ENCODE measurements at places on chromosomes 13 and 19. TPM values are rescaled to one million over a fixed set of nuclear protein-coding genes. Genes with fewer than 3 reads are reported as not detected.

GRCh38 chr13:24747248-24748060 lies 16.5 kb upstream of the RNF17 start:
- DNase-seq = peak; percentile 10
- no peak overlapping the region for H3K27ac ChIP-seq
- peaks cover 15% of the 10 kb centered on the region for H3K4me1 ChIP-seq
- H3K27me3 ChIP-seq = peaks cover 55% of the 10 kb centered on the region
- no peaks in the 10 kb centered on the region for H3K36me3 ChIP-seq

- no peak for DNase-seq
- H3K4me1 ChIP-seq = no peaks in the 10 kb centered on the region
- H3K27me3 ChIP-seq = no peaks in the 10 kb centered on the region
- H3K36me3 ChIP-seq = no peaks in the 10 kb centered on the region
- H3K4me3 ChIP-seq = no peak overlapping the region
- no peak overlapping the region for H3K27ac ChIP-seq
Measured at GRCh38 chr13:36450534-36450933, 18.2 kb downstream of the CCNA1 start.

DNA sequence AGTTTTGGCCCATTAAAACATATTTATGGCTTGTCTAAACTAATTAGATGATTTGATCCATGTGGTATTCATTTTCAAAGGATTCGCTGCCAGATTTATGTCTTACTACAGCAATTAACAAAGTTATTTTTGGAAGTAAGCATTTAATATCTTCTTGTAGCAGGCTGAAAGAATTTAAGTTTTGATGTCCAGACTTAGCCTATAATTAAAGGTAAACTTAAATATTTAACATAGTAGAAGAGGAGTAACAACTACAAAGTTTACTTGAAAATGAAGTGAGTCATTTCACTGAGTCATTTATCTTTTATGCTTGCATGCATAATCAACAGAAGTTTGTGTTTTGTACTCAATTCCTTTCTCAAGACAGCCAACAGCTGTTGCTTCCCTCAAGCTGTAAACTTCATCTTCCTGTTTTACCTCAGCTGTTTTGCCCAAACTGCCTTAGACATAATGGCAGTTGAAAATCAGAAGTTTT lies 58.1 kb downstream of the EDNRB start:
- DNase-seq = peak; percentile 90
- no peaks in the 10 kb centered on the region for H3K4me1 ChIP-seq
- H3K36me3 ChIP-seq = no peaks in the 10 kb centered on the region
- no peak overlapping the region for H3K4me3 ChIP-seq
- no peak overlapping the region for H3K27ac ChIP-seq
- no peaks in the 10 kb centered on the region for H3K27me3 ChIP-seq

GRCh38 chr19:1651568-1652291 lies 685 bp downstream of the TCF3 start:
- DNase-seq = peak; percentile 68
- peaks cover 16% of the 10 kb centered on the region for H3K36me3 ChIP-seq
- peaks cover 13% of the 10 kb centered on the region for H3K4me1 ChIP-seq
- no peak overlapping the region for H3K27ac ChIP-seq
- no peaks in the 10 kb centered on the region for H3K27me3 ChIP-seq
- H3K4me3 ChIP-seq = peak overlapping the region; percentile 47

DNA sequence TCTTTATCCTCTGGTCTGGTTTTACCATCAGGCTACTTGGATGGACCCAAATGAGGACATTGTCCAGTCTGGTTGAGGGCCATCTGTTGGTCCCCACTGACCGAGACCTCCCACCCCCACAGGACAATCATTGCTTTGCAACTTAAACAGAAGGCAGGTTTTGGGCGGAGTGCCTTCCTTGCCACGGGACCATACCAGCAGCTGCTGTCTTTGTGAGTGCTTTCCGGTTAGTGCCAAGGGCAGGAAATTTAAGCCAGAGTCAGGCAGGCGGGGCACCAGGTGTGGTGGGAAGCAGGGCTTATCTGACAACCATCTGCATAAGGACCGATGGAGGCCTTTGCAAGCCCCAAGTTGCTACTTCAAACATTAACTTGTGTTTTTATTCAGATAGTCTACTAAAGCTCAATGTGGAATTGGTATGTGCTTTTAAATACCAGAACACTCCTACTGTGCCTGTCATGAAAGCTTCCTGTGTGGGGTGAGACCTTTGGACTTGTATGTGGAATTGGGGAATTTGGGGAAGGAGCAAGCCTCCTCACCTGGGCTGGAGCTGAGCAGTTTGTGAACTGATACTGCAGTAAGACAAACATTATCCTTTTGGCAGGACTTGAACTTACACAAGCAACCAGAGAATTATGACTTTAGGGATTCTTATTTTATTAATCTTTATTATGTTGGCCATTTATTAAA lies 39.3 kb upstream of the UBE2L5 start:
- no peak for DNase-seq
- H3K36me3 ChIP-seq = no peaks in the 10 kb centered on the region
- H3K27ac ChIP-seq = no peak overlapping the region
- no peak overlapping the region for H3K4me3 ChIP-seq

GRCh38 chr13:100108913-100109507 lies 20.1 kb downstream of the PCCA start:
- H3K36me3 ChIP-seq = peaks cover 11% of the 10 kb centered on the region
- no peak overlapping the region for H3K4me3 ChIP-seq
- no peaks in the 10 kb centered on the region for H3K27me3 ChIP-seq
- H3K27ac ChIP-seq = no peak overlapping the region
- H3K4me1 ChIP-seq = peaks cover 4% of the 10 kb centered on the region

DNA sequence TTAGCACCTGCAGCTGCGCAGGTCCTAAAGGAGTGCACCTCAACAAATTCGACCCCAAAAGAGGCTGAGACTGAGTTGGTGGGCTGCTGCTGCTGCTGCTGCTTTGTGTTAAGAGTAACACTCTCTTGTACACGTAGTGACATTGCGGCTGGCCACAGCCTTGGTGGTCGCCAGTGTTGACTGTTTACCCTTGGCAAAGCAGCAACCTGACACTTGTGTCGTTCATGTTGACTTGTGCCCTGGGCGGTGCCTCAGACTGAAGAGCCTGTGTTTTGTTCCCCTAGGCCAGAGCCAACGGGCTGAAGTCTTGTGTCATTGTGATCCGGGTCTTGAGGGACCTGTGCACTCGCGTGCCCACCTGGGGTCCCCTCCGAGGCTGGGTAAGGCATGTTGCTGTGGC lies 22.4 kb upstream of the QTRT1 start:
- peaks cover 64% of the 10 kb centered on the region for H3K36me3 ChIP-seq
- H3K4me3 ChIP-seq = no peak overlapping the region
- DNase-seq = no peak

GRCh38 chr13:60463787-60464186 lies 66.8 kb downstream of the TDRD3 start:
- H3K27ac ChIP-seq = no peak overlapping the region
- no peak overlapping the region for H3K4me3 ChIP-seq
- peaks cover 6% of the 10 kb centered on the region for H3K36me3 ChIP-seq
- H3K27me3 ChIP-seq = no peaks in the 10 kb centered on the region

- no peaks in the 10 kb centered on the region for H3K36me3 ChIP-seq
- H3K27me3 ChIP-seq = no peaks in the 10 kb centered on the region
- H3K4me1 ChIP-seq = no peaks in the 10 kb centered on the region
- H3K4me3 ChIP-seq = no peak overlapping the region
Measured at GRCh38 chr13:37163641-37164265, 58.3 kb upstream of the CSNK1A1L start.

- no peaks in the 10 kb centered on the region for H3K27me3 ChIP-seq
- H3K36me3 ChIP-seq = no peaks in the 10 kb centered on the region
- H3K4me3 ChIP-seq = no peak overlapping the region
- H3K27ac ChIP-seq = no peak overlapping the region
- DNase-seq = no peak
- no peaks in the 10 kb centered on the region for H3K4me1 ChIP-seq
Measured at GRCh38 chr13:95564733-95565291, 12.3 kb downstream of the CLDN10 start.

DNA sequence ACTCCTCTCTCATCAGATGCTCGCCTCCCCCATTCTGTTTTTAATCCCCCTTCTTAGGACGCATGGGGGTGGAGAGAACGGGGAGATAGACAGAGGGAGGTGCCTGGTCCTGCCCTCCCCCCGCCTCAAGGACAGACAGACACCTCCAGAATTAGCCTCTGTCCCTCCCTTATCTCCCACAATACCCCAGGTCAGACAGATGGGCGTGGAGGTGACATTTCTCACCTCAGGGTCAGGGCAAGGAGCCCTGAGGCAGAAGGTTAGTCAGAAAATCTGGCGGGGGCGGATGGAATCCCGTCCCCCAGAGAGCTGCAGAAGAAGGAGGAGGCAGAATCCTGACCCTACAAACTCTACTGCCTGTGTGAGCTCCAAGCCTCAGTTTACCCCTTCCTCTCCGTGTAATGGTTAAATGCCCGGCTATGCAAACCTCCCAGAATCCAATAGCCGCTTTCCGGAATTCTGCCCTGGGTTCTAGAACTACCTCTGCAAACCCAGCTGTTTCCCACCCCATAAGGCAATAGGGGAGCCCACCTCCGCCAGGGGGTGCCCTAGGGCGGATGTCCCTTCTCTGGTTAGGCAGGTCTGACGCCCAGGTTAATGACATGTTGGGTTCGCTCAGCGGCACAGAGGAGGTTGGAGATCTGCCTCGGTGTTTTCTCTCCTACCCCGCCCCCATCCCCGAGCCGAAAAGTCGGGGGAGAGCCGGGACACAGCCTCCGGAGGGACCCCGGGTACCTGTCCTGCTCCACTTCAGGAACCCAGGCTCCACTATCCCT lies 900 bp downstream of the PPP1R13L start:
- DNase-seq = peak; percentile 53
- H3K36me3 ChIP-seq = no peaks in the 10 kb centered on the region
- peak overlapping the region; percentile 91 for H3K27ac ChIP-seq
- H3K4me1 ChIP-seq = peaks cover 13% of the 10 kb centered on the region
- peaks cover 34% of the 10 kb centered on the region for H3K27me3 ChIP-seq

- H3K36me3 ChIP-seq = peaks cover 24% of the 10 kb centered on the region
- H3K4me3 ChIP-seq = no peak overlapping the region
- H3K4me1 ChIP-seq = no peaks in the 10 kb centered on the region
- H3K27me3 ChIP-seq = no peaks in the 10 kb centered on the region
Measured at GRCh38 chr13:48515732-48516131, 17.1 kb downstream of the RCBTB2 start.

DNA sequence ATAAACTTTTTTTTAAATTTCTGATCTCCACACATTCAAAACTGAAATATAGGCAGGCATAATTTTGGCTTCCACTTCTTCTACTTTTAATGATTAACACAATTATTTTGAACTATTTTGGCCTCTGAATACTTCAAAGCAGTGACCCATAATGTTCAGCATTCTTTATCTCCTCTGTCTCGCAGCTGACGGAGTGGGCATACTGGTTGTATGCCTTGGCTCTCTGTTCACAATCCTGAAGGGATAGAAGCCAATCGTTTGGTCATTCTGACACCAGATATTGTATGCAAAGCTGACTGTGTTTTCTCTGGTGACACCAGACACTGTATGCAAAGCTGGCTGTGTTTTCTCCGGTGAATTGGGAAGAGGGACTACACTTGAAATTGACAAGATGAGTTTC lies 833.0 kb downstream of the EFNB2 start:
- H3K4me3 ChIP-seq = no peak overlapping the region
- no peak for DNase-seq
- no peaks in the 10 kb centered on the region for H3K27me3 ChIP-seq

GRCh38 chr19:11410682-11411081 lies 8.4 kb downstream of the RGL3 start:
- H3K4me3 ChIP-seq = no peak overlapping the region
- DNase-seq = no peak
- no peaks in the 10 kb centered on the region for H3K4me1 ChIP-seq
- no peak overlapping the region for H3K27ac ChIP-seq
- no peaks in the 10 kb centered on the region for H3K36me3 ChIP-seq

CRX gene
- polyA plus RNA-seq = not detected

PEAK3 gene
- 0.81 TPM for polyA plus RNA-seq

C1QTNF9B gene
- polyA plus RNA-seq = not detected

MRPL34 gene
- polyA plus RNA-seq = 101 TPM

HRC gene
- 2.0 TPM for polyA plus RNA-seq

SBK2 gene
- polyA plus RNA-seq = not detected

FFAR3 gene
- 20.9 TPM for polyA plus RNA-seq

All from lung (tissue), 17 donors.